Activated CD4-positive, CD25-positive, alpha-beta regulatory T cell treated with anti-CD3 and anti-CD28 coated beads, Interleukin-2, amount 50 U/mL, for 16 hours (primary cell): ENCODE measurements at places on chromosomes 4 and X.

DNA sequence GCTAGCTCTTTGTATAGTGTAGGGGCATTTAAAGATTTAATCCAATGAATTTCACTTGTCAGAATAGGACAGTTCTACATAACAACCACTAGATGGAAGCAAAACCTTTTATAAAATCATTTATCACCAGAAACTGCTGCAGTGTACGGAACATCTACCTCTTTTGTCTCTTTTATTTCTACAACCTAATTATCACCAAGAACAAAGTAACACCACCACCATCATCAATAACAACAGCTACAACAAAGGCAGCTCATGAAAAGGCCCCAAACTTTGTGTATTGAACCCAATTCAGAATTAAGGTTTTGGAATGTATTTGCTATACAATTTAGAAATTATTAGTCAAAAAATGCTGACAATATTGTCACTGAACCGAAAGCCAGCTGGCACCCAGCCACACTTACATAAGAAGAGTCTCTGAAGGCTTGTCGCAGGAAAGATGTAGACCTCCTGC is 260.9 kb upstream of the RPS6KA3 start:
- DNase-seq: no peak

DNA sequence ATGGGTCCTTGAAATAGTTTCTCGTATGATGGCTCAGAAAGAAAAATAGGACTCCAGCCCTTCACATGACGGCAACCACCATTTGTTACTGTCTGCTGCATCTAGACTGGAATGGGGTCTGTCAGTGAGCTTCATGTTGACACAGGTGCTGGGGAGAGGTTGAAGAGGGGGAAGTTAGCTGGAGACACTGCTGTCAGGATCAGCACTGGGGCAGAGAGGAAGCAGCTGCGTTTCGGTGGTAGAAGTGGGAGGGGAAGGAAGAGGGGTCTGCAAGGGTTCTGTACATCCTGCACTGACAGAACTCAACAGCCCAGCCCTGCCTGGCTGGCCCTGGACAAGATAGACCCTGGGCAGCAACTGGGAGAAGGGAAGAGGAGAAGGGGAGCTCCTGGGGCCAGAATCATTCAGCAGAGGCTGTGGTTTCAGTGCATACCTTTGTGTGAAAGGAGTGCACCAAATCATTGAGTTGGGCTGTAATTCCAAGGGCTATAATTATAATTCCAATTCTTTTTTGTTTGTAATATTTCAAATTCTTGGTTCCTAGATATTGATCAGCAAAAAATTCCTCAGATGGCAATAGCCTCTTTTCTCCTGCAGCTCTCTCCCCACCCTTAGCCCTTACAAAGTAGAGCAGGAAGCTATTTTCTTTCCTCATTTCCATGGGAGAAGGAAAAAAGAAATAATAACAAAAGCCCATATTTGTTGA is 119.4 kb upstream of the C1GALT1C1 start:
- DNase-seq: no peak

- DNase-seq: no peak
Measured at GRCh38 chr4:141636771-141637460, 533 bp downstream of the IL15 start.

GRCh38 chrX:84046403-84046984 is 141.5 kb downstream of the RPS6KA6 start:
- DNase-seq: no peak

DNA sequence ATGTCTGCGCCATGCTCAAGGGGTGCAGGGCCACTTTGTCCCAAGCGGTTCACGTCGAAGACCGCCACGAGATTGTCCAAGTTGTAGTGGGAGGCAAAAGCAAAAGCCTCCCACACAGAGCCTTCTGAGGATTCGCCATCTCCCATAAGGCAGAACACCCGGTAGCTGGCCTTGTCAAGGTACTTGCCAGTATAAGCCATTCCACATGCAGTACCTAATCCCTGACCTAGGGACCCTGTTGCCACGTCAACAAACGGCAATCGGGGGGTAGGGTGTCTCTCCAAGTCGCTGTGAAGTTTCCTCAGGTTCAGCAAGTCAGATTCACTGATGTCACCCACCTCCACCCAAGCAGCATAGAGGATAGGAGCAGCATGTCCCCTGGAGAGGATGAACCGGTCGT is 424 bp downstream of the TKTL2 start:
- DNase-seq: no peak

GRCh38 chr4:61877893-61878292 is 677.8 kb downstream of the ADGRL3 start:
- no peak for DNase-seq

DNA sequence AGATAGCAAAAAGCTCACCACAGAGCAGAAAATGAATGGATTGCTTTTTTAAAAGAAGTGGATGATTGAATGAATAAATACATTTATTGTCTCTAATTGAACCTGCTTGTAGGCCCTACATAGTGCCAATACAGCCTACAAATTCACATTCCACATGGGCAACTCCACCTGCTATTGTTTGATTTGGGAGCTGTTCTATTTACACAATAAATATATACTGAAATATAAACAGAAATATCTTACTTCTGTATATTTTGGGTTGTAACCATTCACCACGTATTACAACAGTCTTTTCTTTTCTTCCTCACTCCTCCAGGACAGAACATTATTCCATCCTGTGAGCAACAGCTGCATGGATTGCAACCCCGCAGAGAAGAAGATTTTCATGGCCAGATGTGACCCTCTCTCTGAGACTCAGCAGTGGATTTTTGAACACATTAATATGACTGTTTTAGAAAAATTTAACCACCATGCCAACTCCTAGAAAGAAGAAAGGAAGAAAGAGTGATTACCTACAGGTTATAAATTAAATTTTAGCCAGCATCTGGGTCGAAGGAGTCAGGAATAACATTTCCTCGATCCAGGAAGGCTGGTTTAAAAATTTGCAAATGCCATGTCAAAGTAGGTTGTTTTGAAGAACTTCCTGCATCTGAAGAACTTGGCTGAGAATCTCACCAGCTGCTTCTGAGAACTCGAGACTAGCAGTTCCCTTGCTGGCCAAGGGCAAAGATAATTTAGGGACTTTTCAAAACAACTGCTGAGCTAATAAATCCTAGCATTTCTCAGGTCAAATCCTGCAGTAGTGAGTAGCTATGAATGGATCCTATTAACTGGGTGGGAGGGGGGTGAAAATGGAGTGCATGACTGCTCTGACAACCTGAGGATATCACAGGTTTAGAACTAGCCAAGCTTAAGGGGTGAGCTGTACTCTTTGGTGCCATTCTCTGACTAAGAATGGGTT is 128.7 kb upstream of the GALNT7 start:
- DNase-seq: no peak

- DNase-seq: no peak
Measured at GRCh38 chr4:184395451-184395917, 78.9 kb downstream of the IRF2 start.

DNA sequence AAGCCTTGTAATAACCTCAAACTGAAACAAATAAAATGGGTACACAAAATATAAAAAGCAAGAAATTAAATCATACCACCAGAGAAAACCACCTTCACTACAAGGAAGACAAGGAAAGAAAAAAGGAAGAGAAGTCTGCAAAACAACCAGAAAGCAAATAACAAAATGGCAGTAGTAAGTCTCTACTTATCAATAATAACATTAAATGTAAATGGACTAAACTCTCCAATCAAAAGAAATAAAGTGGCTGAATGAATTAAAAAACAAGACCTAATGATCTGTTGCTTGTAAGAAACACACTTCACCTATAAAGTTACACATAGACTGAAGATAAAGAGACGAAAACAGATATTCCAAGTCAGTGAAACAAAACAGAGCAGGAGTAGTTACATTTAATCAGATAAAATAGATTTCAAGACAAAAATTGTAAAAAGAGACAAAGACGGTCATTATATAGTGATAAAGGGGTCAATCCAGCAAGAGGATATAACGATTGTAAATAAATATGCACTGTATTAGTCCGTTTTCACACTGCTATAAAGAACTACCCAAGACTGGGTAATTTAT is 144.1 kb downstream of the MAB21L2 start:
- DNase-seq: no peak

GRCh38 chr4:22187203-22187820 is 238.7 kb upstream of the KCNIP4 start:
- no peak for DNase-seq

DNA sequence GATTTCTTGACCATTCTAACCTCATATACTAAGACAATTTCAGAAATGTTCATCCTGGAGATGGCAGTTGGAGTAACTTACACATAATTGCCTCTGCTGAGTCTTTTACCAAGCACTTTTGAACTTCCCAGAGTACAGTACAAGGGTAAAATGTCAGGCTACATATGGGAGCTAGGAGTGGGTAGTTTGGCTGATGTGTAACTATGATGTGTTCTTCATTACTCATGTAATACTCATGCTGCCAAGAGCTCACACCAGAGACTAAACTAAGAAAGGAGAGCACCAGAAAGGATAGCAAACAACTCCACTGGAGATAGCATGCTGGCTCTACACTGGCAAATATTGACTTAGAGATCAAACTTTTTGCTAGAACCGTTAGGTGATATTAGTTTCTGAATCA is 194.0 kb downstream of the PDGFRA start:
- DNase-seq: no peak

DNA sequence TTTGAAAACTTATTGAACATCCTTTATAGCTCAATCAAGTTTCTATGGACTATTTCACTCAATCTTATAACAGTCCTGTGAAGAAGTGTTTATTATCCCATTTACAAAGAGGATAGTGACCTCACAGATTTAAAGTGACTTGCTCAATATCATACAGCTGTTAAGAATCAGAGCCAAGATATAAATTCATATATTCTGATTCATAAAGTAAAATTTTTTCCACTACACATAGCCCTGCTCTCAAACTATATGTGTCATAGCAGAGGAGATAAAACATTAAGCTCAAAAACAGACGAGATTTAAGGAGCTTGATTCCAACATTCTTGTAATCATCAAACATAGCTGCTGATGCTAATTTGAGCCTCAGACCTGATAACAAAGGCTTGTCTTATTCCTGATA is 226.8 kb downstream of the CAMK2D start:
- no peak for DNase-seq

DNA sequence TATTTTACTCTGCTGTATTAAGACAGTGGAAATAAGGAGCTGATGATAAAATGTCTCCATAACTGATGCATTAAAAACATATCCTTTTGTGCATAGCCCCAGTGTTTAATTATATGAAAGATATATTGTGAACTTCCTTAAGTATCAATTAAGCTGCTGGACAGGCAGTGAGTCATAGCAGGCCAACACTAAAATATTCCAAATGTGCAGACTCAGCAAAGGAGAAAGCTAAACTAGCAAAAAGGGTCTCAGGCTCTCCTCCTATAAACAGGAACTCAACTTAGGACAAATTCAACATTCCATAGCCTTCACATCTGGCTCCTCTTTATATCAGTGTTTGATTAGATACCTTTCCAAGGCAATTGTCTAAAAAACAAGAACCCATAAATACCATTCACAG is 15.6 kb downstream of the TNMD start:
- DNase-seq: no peak

DNA sequence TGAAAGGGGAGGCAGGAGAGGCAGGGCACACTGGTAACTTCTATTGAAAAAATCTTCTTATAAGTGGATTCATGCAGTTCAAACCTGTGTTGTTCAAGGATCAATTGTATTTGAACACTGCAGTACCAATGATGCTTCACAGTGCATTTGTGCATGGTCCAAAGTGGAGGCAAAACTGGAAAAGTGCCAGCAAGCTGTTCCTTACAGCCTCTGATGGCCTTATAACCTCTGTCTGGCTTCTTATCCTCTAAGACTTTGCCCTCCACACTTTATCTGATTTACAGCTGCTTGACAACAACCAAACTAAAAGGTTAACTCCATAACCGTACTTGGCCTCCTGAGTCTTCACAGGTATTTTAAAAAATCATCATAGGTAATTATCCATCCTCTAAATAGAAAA is 40.4 kb downstream of the MAGEB17 start:
- no peak for DNase-seq

DNA sequence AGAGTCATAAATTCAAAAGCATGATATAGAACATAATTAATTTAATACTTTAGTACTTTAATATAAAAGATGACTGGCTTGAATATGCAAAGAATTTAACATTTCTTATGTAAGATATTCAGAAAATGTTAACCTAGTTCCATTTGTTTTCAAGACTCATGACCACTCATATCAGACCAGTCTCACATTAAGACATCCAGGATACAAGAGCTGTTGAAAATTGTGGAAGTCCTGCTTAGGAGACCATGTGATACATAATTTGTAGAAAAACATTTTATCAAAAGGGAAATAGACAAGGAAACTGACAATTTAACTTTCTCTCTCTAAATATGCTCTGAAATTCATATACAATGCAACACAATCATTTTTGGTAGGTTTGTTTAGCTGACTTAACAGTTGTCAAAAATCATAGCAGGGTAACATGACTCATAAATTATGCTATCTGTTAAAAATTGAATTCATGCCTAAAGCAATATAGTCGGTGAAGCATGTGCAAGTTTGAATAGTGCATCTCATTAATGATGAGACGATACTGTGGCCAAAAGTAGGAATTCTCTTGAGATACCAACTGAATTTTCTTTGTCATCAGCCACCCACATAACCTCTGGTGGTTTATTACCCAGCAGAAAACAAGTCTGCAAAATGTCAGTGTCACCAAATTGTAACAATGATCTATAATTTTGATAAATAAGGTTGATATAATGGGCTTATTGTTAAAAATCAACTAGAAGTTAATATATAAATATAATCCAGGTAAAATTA is 211.4 kb downstream of the GASK1B start:
- no peak for DNase-seq

DNA sequence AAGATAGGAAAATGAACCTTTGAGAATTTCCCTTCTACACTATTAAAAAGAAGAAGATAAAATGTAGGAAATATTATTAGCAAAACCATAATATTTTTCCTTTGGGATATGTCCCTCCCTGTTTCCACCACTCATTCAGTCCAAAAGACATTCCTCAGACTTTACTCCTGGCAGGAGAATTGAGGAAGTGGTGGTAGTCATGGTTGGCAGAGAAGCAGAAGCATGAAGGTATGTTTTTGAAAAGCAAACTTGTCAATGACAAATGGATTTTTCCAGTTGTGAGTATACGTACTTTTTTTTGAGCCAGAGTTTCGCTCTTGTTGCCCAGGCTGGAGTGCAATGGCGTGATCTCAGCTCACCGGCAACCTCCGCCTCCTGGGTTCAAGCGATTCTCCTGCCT is 13.7 kb downstream of the STAG2 start:
- no peak for DNase-seq

- DNase-seq: no peak
Measured at GRCh38 chr4:99088023-99088449, 552 bp downstream of the ADH5 start.

GRCh38 chrX:21376636-21377035 is 2.4 kb downstream of the CNKSR2 start:
- DNase-seq: no peak

DNA sequence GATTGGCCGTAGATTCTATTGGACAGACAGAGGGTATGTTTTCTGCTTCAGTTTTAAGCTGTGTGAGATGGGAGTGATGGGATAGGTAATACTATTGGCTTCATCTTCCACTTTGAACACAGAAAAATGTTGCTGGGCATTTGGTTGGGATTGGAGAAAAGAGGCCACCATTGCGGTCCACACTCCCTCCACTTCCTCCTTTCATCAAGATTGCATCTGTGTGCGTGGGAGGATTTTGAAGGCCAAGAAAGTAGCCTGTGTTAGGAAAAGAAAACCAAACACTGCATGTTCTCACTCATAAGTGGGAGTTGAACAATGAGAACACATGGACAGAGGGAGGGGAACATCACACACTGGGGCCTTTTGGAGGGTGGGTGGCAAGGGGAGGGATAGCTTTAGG is 56.4 kb downstream of the EGF start:
- DNase-seq: no peak
